ENCODE measurements at places on chromosomes 2 and 18.

- no peak overlapping the region for H3K27ac ChIP-seq
- no peaks in the 10 kb centered on the region for H3K36me3 ChIP-seq
- DNase-seq: no peak
- H3K4me1 ChIP-seq: no peaks in the 10 kb centered on the region
These were observed 236.1 kb downstream of the SH3RF3 start for GRCh38 chr2:109365131-109365530.

DNA sequence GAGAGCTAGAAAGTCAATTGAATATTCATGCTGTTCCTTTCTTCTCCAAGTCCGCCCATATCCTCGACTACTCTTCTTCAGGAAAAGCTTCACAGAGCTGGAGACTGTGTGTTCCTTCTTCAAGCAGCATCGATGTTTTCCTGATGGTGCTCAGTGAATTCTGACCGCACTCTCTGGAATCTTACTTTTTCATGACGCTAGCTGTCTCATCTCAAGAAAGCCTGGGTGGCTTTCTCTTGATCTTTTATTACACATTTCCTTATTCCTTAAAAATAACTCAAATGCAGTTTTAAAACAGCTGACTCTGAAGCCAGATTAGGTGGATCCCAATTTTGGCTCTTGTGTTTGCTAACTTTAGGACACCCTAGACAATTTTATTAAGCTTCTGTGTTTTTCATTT, 1245.1 kb upstream of the LRRTM1 start:
- no peaks in the 10 kb centered on the region for H3K36me3 ChIP-seq
- H3K4me3 ChIP-seq: no peak overlapping the region
- DNase-seq: no peak

DNA sequence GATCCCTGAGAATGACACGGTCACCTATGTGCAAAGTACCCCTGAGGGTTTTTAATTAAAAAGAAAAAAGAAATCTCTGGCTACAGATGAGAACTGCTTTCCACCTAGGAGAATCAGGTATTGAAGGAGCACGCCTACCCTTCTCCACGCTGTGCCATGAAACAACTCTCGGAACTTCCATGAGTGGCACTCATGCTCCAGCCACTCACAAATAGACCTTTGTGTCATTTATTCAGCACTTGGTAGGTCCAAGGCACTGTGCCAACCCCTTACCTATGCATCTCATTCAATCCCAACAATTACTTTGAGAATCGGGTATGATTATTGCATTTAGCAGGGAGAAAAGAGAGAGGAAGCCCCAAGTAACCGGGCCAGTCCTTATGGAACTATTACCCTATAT, 44.9 kb upstream of the TTC39C start:
- H3K36me3 ChIP-seq: peaks cover 3% of the 10 kb centered on the region
- H3K4me3 ChIP-seq: no peak overlapping the region
- H3K27me3 ChIP-seq: no peaks in the 10 kb centered on the region
- no peak for DNase-seq
- no peak overlapping the region for H3K27ac ChIP-seq
- peaks cover 51% of the 10 kb centered on the region for H3K4me1 ChIP-seq

DNA sequence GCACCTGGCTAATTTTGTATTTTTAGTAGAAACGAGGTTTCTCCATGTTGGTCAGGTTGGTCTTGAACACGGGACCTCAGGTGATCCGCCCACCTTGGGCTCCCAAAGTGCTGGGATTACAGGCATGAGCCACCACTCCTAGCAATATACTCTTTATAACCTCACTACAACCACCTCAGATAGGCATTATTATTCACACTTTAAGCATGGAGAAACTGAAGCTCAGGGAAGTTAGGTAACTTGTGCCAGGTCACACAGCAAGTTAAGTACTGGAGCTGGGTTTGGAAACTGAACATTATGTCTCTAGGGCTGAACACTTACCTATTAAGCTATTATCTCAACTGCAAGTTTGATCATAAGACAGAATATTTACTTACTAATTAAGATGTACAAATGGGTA, 42.6 kb upstream of the ACTR2 start:
- no peak overlapping the region for H3K4me3 ChIP-seq
- peaks cover 6% of the 10 kb centered on the region for H3K27me3 ChIP-seq
- no peak for DNase-seq
